ENCODE measurements at places on chromosomes 4 and X.
A peak's percentile ranks its signal among the peaks of the same experiment; 100 is the strongest.

DNA sequence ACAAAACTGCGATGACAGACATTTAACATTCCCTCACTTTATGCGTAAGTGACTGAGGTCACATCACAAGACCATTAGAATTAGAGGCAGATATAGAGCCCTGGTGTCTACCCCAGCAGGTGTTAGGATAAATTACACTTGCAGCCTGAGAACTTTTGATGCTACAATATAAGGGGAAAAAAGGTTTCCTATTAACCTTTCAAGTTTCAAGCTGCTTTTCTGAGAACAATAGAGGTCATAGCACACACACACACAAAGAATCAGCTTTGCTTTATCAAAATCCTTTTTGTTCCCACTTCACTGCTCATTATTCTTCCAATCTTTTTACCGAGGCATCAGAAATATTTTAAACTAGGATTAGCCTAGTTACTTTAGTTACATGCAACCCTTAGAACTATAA is 119.8 kb downstream of the COL25A1 start:
- DNase-seq: no peak

DNA sequence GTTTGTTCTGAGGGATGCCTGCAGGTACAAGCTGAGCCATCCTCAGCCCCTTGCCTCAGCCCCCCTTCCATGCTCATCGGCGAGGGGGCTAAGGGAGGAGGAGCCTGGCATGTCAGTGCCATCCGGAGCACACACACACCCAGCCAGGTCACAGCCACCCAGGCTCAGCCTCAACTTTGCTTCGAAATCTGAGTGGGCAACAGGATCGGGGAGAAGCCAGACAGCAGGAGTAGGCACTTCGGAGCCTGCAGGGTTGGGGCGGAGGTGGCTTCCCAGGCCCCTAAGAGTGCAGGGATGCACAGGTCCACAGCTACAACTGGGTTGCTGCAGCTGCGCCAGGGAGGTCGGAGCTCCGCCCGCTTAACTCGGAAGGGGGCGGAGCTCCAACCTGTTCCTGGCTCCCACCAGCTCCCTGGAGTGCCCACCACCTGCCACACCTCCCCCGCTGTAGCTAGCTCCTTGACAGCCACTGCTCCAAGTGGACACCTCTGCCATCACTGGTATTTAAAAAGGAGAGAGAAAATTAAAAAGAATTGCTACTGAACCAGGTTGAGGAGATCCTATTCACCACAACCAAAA is 192.9 kb upstream of the GALNT7 start:
- DNase-seq: no peak

GRCh38 chr4:120680647-120681228 is 241.8 kb downstream of the PRDM5 start:
- DNase-seq: no peak

- no peak for DNase-seq
Observed at GRCh38 chr4:72767618-72768302, 198.7 kb upstream of the ADAMTS3 start.

DNA sequence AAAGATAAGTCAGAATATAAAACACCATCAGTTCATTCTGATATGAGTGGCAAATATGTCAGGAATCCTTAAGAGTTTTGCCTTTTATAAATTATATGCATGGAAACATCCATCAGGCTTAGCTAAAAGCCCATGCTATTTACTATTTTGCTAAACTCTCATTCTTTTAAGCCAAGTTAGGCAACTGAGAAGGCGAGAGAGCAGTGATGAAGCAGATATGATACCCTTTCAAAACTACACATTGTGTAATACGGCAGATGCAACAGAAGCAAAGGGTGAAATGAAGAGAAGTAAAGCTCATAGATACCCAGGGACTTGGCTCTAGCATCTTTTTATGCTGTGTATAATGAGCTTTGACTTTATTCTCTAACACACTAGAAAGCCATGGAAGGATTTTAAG is 95.8 kb downstream of the SLIT2 start:
- DNase-seq: no peak

DNA sequence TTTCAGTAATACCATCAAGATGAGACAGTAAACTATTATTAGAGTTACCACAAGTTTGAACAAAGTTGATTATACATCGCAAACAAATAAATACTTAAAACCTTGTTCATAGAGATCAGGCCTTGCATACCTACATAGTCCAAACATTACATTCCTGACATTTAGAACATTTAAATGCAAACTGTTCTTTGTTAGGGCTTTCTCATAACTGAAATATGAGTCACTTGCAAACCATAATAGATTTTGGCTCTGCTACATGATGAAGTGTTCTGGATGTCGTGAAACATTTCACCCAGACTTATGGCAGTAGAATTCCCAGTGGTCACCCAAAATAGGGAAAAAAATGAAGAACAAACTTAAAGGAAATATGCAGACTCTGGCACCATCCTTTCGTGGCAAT is 75.0 kb downstream of the FAT4 start:
- no peak for DNase-seq

DNA sequence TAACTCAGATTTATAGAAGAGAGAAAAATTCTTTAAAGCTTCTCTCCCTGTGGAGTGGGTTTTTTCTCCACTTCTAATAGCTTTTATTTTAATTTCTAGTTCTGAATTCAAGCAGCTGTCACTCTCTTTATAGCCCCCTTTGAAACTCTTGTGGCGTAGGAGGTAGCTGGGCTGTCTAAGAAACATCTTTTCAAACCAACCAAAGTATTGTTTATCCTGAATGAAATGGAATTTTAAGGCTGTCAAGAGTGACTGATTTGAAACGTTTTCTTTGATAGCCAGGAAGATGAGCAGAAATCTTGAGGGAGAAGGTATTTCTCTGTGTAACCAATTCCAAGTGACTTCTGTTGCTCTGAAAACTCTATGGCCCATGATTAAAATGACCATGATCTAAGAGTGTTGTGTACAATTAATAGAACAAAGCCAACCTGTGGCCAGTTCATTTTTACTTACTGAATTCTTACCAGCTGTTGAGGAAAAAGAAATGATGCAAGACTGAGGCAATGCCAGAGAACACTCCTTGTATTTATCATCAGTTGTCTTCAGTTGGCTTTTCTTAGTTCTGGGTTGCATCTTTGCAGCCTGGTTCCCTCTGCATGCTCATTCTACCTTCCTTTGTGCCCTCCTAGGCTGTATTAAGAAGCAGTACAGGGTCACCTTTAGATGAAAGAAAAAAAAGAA is 298.4 kb downstream of the ARHGAP10 start:
- no peak for DNase-seq

- no peak for DNase-seq
Observed at GRCh38 chr4:166153548-166153947, 280.5 kb downstream of the TLL1 start.

DNA sequence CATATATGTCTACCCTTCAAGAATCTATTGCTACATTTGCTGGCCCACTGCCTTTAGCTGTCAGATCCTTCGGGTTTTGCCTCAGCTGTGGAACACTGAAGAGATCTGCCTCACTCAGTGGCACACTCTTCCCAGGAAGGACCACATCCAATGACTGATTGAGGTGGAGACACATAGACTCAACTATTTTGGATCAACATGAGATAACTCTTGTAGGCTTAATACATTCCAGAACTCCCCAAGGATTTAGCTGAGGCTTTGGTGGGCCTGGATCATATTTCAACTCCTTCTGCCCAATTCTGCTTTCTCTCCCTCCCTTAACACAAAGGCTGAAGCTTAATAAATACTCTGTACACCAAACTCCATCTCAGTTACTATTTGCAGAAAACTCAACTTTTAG is 100.5 kb downstream of the CORIN start:
- no peak for DNase-seq

GRCh38 chr4:184259866-184260265 is 42.2 kb upstream of the ENPP6 start:
- DNase-seq: no peak

DNA sequence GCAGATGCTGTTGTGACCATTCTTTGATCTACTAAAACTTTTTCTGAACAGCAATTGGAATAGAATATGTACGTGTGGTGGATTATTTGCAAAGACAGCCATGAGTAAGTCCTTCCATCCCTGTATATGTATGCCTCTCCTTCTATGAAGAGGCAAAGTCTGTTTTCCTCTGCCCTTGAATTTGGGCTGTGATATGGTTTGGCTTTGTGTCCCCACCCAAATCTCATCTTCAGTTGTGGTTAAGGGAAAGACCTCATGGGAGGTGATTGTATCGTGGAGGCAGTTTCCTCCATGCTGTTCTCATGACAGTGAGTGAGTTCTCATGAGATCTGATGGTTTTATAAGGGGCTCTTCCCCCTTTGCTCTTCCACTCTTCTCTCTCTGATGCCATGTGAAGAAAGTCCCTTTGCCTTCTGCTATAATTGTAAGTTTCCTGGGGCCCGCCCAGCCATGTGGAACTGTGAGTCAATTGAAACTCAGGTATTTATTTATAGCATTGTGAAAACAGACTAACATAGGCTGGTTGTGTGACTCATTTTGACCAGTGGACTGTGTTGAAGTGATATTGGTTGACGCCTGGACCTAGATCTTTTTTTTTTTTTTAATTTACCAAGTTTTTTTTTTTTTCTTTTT is 108.3 kb upstream of the CAMK2D start:
- peak; percentile 17 for DNase-seq

DNA sequence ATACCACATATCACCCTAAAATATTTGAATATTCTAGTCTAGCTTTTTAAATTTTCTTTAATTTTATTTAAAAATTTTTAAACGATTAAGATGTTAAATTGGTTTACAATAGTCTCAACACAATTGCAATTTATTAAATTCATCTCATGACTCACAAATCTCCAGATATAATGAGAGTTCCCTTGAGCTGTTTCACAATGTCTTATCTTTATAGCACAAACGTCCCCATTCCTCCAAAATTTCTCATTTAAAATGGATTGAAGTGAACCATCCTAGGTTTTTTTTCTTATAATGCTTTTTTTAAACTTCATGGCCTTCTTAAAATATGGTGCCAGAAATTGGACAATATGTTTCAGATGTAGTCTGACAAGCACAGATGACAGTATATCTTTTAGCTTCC is 204.4 kb downstream of the GABRB1 start:
- no peak for DNase-seq

DNA sequence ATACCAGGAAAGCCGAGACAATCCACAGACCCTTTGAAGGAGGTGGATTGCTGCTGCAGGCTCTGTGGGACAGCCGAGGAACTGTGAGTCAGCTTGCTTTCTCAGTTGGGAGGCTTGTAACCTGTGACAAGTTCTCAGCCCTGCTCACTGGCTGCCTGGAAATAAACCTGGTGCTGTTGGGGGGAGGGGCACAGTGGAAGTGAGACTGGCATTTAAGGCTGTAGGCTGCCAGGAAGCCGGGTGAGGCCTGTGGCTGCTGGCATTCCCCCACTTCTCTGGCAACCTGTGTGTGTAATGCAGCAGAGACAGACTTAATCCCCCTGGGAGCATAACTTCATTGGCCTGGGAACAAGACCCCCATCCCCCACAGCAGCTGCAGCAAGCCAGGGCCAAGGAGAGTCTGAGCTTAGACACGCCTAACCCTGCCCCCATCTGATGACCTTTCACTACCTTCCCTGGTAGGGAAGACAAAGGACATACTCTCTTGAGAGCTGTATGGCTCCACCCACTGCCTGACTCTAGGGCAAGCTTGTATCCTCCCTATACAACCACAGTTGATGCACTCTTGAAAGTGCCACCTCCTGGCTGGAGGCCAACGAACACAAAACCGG is 64.1 kb downstream of the ALPK1 start:
- DNase-seq: no peak

- DNase-seq: no peak
Observed at GRCh38 chrX:85115252-85115651, 111.6 kb downstream of the APOOL start.

- DNase-seq: no peak
Observed at GRCh38 chr4:84681486-84682274, 98.8 kb downstream of the CDS1 start.

- DNase-seq: no peak
Observed at GRCh38 chr4:78568640-78569305, 17.2 kb downstream of the ANXA3 start.

GRCh38 chr4:84639145-84639544 is 56.2 kb downstream of the CDS1 start:
- DNase-seq: no peak

DNA sequence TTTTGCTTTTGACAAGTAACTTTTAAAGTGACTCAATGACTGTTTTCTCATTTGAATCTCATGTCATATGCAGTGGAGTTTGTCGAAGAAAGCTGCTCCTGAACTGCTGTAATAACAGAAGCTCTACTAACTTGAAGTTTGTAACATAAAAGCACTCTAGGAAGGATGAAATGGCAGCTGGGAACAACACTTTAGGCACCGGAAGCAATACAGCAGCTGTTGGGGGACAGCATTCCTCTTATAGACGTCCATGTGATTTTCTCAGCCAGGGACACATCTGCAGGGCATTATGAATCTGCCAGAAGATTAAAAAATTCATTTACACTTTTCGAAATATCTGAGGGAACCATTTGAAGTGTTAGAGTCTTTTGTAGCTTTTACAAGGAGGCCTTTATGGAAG is 1035.8 kb downstream of the ADGRL3 start:
- DNase-seq: no peak

DNA sequence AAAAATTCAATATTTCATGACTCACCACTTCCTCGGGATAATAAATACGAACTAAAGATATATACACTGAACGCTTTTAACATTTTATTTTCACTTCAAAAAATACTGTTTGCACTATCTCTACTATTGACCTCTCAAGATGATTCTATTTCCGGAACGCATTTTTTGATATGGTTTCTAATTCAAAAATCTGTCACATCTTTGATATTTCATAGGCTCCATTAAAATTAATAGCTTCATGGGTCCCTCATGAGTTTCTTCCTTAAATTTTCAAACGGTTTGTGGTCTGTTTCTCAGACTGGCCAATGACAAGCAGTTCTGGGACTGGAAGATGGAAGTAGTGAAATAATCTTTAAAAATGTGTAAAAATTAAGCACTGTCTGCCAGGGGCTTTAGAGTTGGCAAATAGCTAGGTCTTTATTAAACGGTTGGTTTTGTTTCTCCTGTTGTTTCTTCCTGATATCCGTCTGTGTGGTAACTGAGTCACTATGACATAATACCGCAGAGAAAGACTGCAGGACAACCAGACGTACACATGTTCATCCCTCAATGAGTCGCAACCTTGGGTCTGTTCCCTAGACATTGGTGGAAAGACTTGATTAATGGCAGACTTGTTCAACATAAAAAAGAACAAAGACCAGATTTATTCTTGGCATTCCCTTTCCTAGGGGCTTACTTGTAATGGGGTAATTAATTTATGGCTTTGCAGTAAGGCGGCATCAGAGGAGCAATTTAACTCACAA is 133.8 kb downstream of the PALLD start:
- DNase-seq: no peak

- DNase-seq: no peak
Observed at GRCh38 chr4:163697121-163697520, 202.6 kb downstream of the TMA16 start.

- no peak for DNase-seq
Observed at GRCh38 chrX:154000051-154000450, 19.7 kb downstream of the IRAK1 start.

DNA sequence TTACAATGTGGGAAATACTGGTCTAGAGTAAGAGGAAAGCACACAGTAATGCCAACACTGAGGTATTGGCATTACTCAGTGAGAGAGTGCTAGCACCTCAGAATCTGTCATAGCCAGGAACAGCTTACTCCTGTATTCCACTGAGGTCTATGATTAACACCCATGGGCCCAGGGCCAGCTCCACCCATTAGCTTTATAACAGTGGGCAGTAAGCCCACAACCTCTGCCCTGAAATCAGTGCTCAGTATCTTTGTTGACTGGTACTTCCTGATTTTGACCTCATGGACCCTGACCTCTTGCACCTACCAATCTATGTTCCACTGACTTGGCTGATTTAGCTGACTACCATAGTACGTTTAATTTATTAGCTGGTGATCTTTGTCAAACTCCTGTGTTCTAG is 56.1 kb downstream of the LANCL3 start:
- no peak for DNase-seq
